ENCODE measurements at places on chromosomes 6 and 20.

- DNase-seq = no peak
Observed at GRCh38 chr6:41028561-41029412, 10.2 kb downstream of the UNC5CL start.

GRCh38 chr6:150201772-150202329, 59.0 kb downstream of the PPP1R14C start:
- no peak for DNase-seq

DNA sequence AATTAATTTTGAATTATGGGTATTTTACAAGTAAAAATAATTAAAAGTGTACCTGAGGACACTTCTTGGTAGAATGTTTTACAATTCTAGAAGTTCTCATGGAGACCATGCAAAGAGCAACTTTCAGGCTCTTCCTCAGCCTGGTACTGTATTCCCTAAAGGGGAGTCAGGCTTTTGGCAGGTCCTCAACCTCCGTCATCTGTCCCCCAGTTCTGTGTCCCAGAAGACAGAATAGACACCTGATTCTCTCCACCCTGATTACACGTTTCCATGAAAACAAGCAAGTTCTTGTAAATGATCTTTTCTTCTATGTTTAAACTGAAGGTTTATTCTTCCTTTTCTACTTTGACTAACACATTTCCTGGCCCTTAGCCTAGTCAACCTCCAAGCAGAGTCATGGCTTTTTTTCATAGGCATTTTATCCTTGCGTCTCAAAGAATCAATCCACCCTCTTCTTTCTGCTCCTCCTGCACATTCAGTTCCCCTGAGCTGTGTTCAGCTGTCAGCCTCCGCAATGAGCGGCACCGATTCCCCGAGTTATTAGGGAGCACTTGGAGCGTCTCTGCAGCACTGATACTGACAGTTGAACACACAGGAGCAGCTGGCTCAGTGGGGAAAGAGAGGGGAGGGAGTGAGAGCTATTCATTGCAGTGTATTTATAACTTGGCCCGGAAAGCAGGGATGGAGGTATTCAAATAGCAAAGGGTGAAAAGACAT, 1082.4 kb upstream of the MAP3K7 start:
- no peak for DNase-seq

GRCh38 chr20:17941087-17941825, 27.3 kb downstream of the SNX5 start:
- no peak for DNase-seq

GRCh38 chr6:42745083-42745639, 742 bp downstream of the TBCC start:
- DNase-seq = no peak

DNA sequence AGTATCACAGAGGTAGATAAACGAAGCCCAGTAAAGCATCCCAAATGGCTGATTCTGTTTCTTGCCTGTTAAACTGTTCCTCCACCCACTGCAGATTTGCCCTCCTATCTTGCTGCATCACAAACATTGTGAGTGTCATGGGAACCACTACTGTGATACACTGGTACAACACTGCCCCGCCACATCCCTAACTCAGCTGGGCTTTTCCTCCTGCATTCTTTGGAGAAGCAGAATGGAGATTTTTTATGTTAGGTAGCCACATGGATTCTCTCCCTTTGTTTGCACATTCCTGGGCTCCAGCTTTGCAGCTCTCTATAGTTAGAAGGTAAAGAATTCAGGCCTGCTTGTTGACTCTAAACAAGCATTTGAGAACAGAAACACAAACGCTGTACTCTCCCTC, 234.1 kb downstream of the TMEM242 start:
- DNase-seq = no peak

- no peak for DNase-seq
Observed at GRCh38 chr6:17482711-17483110, 89.3 kb downstream of the CAP2 start.

DNA sequence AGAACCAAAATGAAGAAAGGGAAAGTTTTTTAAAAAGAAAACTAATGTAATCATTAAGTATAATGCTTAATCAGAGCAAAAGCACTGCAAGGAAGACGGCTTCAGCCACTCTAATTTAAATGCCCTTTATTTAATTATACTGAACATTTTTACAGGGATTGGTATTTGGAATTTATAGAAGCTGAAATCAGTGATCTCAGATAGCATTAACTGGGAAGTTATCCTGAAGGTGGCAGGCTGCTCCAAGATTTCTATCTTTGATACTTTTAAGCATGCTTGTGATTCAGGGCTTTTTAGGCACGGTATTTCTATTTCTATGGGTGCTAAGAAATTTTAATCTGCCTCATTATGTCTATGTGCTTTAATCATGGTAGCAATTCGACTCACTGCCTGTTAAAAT, 1.3 kb upstream of the NDUFAF4 start:
- DNase-seq = no peak

DNA sequence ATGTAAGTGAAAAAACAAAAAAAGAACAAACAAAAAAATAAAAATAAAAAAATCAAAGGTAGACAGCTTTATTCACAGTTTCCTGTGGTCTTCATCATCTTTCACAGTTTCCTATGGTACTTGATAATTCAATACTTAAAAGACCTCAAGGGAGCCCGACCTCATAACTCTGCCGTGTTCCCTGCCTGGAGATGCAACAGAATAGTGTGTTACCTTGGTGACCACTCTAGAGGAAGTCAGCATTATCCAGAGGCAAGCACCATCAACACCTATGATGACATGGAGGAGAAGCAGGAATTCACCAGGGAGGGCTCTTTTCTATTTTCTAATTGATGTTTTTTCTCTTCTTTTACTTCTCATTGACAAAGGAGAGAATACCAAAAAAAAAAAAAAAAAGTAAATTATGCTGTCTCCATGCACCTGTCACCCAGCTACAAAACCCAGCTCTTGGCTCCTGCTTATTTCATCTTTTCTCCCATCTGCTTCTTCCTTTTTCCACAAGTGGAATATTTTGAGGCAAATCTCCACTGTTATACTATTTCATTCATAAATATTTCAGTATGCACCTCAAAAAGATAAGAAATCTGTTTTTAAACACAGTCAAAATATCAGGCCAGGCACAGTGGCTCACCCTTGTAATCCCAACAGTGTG, 95.8 kb upstream of the STXBP5 start:
- DNase-seq = no peak

GRCh38 chr20:53495398-53496092, 98.1 kb downstream of the ZNF217 start:
- no peak for DNase-seq

GRCh38 chr6:161949531-161949930, 675.7 kb upstream of the AGPAT4 start:
- DNase-seq = no peak

DNA sequence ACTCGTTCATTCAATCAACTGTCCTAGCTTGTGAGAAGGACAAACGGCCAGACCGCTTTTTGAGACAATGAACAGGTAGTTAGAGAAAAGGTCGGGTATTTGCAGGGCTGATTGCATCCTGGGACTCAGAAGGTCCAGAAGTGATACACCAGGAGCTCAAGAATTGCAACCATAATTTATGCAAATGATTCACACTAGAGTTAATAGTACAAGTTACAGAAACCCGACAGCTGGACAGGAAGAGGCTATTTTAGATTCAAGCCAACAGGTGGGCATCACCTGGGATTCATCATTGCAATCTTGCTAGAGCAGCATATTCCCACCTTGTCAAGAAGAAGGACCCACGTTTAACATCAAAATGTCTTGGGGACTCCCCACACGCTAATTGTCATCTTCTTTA, 83.5 kb downstream of the TNFAIP3 start:
- no peak for DNase-seq

DNA sequence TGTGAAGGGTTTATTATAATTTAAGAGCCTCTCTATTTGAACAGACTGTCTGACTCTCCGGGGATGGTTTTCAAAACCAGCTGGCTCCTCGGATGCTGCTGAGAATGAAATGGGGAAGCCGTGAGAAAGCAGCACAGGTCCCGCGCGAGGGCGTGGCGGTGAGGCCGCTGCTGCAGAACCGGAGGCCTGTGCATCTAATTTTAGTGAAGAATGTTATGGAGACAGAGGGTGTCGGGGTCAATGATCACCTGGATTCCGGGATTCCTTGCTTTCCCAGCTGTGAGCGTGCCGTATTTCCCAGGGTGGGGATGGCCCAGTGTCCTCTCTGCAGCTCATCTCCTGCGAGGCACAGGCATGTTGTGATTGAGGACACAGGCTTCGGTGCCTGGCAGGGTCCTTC, 348.0 kb downstream of the CDH4 start:
- no peak for DNase-seq

GRCh38 chr20:52754366-52754765, 217.8 kb upstream of the TSHZ2 start:
- DNase-seq = no peak

GRCh38 chr6:14406614-14407331, 289.2 kb downstream of the CD83 start:
- DNase-seq = no peak

DNA sequence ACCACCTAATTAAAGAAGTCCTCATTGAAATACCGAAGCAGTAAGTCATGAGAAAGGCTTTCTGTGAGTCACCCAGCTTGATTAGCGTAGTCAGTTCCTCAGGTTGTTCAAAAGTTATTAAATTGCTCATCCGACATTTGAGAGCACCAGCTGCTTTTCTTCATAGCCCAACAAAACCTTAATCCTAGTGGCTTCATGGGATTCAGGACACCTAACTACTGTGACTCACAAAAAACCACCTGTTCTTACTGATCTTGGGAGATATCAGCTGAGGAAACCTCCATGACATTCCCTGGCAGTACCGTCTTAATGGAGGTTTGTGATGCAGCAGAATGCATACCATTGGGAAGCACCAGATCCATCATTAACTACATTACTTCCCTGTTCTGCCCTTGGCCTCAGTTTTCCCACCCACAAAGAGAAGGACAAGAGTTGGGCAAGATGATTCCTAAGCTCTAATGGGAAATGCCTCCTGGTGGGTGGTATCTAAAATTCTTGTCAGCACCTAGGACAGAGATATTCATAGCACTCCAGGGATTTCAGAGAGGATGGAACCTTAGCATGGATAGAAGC, 103.8 kb downstream of the KHDC1L start:
- peak; percentile 24 for DNase-seq

DNA sequence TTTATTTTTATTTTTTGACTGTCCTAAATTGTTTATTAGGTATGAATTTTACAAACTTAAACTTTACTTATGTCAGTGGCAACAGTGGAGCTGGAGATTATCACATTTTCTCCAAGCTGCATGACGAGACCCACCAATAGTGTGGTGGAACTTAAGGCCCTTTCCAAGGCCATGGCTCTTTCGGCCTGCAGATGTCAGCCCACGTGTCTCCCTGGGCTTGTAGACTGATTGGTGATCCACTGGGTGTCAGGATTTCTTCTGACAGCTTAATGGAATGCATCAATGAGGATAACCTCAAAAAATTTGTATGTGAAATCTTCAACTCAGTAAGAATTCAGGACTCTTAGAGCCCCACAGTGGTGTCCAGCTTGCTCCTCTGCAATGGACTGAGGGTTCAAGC, 32.3 kb upstream of the OVOL2 start:
- no peak for DNase-seq

DNA sequence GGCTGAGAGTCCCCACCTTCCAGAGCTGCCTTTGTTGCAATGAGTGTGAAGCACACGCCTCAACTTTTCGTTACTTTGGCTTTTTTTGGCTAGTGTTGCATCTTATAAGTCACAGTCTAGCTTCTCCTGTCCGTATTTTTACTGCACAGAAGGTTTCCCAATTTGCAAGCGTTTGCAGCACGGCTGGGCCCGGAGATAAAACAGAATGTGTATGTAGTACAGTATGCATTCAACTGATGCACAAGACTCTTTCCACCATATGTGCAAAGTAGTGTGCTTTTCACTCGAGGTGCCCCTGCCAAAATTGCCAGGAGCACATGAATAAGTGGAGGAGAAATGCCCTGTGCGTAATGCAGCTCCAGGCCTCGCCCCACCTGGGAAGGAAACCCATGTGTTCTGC, 79.6 kb downstream of the SOBP start:
- no peak for DNase-seq

DNA sequence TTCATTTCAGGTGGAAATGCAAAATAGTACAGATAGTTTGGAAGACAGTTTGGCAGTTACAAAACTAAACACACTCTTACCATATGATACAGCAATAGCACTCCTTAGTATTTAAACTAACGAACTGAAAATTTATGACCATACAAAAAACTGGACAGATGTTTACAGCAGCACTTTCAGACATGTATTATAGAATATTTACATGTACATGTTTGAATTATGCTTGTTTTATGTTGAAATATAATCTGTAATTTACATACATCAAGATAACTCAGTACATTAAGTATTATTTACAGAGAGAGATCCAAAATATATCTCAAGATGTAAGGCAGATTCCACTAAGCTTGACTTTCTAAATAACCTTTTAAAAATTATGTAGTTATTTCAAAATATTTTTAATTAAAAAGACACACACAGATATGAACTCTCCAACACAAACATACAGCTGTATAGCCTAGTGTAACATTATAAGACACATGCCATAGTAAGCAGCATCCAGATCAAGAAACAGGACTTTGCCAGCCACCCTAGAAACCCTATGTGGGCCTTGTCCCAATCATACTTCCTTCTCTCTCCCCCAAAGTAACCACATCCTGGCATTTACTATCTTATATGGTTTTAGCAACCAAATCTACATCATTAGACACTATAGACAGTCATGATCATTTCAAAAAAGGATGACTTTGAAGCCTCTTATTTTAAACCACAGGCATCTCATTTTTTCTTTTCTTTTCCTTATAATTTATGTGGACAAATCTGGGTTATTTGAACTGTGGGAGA, 82.2 kb downstream of the MAN1A1 start:
- no peak for DNase-seq

DNA sequence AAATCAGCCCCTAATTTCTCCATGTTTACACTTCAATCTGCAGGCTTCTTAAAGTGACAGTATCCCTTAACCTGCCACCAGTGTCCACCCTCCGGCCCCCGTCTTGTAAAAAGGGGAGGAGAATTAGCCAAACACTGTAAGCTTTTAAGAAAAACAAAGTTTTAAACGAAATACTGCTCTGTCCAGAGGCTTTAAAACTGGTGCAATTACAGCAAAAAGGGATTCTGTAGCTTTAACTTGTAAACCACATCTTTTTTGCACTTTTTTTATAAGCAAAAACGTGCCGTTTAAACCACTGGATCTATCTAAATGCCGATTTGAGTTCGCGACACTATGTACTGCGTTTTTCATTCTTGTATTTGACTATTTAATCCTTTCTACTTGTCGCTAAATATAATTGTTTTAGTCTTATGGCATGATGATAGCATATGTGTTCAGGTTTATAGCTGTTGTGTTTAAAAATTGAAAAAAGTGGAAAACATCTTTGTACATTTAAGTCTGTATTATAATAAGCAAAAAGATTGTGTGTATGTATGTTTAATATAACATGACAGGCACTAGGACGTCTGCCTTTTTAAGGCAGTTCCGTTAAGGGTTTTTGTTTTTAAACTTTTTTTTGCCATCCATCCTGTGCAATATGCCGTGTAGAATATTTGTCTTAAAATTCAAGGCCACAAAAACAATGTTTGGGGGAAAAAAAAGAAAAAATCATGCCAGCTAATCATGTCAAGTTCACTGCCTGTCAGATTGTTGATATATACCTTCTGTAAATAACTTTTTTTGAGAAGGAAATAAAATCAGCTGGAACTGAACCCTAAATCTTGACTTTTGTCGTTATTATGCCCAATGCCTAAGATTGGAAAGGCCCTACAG, 4.5 kb downstream of the SOX4 start:
- no peak for DNase-seq
